ENCODE measurements at places on chromosomes 2 and 18.

DNA sequence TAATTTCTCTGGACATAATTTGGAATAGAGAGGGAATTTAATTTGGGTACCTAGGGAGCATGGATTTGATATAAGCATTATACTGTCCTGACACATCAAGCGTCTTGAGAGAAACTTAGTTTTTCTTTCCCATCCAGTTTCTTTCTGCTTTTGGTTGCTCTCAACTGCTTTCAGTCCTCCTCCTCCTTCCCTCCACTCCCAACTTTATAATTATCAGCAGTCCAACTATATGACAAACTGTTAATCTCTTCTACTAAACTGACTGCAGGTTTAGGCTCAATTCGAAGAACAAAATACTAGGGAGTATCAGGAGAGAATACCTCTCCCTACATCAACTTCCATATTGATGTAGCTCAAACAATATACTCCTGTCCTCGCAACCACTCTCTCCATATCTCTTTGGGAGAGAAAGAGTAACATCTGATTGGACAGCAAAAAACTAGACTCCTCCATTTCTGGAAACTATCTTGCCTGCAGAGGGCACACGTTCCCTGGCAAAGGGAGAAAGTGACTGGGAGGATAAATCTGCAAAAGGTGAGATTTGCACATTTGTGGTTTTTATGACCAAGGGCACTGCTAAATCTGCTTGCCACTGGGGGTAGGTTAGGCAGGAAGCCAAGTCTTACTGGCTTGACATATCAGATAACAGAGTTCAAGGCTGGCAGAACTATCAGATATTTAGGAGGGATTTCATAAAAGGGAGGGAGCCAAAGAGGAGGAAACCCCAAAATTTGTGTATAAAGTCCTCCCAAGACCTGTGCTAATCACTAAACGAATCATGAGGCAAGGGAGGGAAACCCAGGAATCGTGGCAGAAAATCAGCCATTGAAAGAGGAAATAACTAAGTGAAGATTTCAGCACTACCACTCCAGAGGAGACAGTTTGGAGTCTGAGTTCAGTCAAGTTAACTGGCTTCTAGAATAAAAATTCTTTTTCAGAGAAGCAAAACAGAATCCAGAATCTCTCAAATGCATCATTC is 40.0 kb downstream of the ICA1L start:
- DNase-seq: peak; percentile 44

- DNase-seq: no peak
These were observed 1326.8 kb upstream of the TMEFF2 start for GRCh38 chr2:193521523-193521922.

- DNase-seq: no peak
These were observed 88.9 kb upstream of the CYP26B1 start for GRCh38 chr2:72236445-72237067.

GRCh38 chr18:2654928-2655177 is 673 bp upstream of the SMCHD1 start:
- peak; percentile 88 for DNase-seq

DNA sequence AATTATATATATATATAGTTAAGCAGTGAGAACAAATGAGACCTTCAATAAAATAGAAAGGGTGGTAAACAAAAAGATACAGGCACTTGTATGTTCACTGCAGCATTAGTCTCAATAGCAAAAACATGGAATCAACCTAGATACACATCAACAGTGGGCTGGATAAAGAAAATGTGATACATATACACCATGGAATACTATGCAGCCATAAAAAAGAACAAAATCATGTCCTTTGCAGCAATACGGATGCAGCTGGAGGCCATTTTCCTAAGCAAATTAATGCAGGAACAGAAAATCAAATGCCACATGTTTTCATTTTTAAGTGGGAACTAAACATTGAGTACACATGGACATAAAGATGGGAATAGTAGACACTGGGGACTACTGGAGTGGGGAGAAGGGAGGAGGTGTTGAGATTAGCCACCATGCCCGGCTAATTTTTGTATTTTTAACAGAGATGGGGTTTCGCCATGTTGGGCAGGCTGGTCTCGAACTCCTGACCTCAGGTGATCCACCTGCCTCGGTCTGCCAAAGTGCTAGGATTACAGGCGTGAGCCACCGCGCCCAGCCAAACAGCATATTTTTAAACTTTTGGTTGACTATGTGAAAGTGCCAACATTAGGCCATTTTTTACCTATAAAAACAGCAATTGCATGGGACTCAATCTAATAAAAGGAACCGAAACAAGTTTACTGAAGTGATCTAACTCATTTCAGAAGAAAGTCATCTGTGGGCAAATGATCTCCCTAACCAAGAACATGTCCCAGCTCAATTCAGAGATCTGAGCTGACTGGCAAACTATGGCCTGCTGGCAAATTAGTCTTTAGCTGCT is 23.7 kb downstream of the ICA1L start:
- DNase-seq: no peak

- no peak for DNase-seq
These were observed 1.1 kb downstream of the DNAJC27 start for GRCh38 chr2:24970483-24971285.

DNA sequence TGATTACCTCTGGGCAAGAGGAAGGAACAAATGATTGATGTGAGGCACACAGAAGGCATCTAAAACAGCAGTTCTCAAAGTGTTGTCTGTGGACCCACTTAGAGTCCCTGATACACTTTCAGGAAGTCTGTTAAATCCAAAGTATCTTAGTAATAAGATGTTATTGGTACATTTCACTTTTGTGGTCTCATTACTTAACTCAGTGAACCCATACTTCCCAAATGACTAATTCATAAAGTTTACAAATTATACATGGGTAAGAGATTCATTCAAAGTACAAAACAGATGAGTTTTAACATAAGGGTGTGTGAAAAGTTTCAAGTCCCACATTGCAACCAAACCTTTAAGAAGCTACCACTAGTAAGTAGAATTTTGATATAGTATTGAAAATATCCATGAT is 440.5 kb downstream of the NUP35 start:
- DNase-seq: no peak

GRCh38 chr2:219698748-219699439 is 71.5 kb downstream of the SLC4A3 start:
- no peak for DNase-seq

DNA sequence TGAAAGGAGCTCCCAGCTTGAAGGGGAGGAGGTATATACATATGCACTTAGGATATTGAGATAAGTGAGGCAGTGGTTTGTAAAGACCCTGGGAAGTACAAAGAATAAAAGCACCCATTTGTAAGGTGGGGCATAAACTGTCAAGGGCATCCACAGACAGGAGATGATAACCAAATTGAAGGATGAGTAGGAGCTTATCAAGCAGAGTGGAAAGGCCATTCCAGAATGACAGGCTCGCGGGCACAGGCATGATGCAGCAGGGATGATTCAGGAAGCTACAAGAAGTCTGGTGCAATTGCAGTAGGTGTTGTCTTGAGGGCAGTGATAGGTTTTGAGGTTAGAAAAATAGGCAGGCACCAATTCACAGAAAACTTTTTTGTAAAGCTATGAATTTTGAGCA is 504.8 kb downstream of the PIK3C3 start:
- DNase-seq: no peak

DNA sequence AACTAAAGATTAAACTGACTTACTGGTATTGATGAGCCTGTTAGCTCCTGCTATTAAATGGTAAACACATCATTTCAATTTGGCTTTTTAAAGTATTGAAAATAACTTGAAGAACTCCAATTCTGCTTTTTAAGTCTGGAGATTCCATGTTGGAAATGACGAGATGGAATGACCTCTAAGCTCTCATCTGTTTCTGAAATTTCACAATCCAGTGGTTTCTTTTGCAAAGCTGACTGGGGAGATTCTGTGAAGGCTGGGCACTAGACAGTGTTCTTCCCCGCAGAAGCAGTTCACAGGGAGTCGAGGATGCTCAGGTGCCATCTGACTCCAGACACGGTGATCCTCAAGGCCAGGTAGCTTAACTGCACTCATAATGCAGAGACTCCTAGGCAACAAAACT is 44.7 kb downstream of the DHRS9 start:
- DNase-seq: no peak

DNA sequence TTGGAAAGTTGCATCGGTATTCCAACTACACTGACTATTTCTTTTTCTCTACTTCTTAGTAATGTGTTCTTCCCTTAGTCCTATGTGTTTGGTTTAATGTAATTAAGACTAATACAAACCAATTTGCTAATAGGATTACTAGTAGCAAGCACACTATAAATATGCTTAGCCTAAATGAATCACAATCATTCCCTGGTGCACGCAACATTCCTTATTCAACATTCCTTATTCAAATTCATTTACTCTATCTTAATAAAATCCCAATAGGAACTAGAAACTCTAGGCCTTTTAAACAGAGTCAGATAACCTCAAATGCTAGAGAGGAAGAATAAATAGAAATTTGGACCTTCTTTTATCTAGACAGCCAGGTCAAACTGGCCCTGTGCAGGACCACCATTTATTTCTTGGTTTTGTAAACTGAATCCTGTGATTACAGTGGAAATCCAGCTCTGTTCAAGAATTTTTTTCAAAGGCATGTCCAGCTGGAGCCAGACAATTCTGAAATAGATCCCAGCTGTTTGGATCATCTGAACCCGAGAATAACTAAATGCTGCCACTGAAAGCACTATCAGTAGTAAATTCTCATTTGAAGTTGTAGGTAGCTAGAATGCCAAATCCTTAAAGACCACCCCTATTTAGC is 103.1 kb downstream of the PPP1R1C start:
- no peak for DNase-seq

DNA sequence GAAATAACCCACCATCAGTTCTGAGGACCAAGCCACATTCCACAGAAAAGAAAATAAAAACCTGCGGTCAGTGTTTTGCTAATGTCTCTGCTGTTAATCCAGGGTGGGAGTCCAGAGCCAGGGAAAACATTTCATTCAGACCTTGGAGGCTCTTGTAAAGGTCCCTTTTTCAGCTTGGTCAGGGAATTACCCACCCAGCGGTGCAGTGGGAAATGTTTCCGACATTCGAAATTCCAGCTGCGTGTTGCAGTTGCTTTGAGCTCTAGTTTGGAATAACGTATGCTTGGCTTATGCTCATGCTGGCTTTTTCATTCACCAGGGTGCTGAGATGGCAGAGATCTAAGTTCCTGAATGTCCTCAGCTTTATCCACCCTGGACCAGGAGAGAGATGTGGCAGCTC is 219.1 kb downstream of the TRIB2 start:
- DNase-seq: no peak

DNA sequence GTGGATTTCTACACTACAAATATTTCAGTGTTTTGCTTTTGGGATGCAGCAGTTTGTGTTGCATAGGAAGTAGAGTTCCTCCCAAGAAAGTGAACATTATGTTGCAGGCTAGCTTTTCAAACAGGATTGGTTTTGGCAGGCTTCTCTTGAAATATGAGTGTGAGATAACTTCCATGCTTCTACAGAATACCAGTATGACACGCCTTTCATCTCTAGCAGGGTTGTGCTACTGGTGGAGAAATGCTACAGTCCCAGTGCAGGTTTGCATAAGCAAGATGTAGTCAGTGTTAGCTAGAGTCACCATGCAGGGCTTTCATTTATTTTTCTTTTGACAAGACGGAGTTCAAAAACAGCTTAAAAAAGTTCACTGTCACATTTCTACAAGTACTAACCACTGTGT is 17.1 kb upstream of the CAVIN2 start:
- no peak for DNase-seq

DNA sequence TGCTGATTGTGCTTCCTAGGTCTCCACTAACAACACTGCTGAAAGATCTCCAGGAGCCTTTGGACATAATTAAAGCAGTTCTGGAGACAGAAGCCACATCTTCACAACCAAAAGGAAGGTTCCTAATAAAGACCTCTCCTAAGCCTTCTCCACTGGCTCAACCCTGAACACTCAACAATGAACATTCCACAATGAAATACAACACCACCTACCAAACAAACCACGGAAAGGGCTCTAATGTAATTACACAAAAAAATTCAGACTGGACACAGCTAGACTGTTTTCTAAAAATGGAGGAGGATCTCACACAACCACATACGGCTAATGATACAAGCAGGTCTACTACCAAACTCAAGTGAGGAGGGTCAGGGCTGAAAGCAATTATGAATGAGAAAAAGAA is 43.6 kb downstream of the NOL10 start:
- DNase-seq: no peak

- no peak for DNase-seq
These were observed 59.3 kb downstream of the MCFD2 start for GRCh38 chr2:46856336-46856735.

GRCh38 chr2:85089585-85089984 is 43.6 kb upstream of the TCF7L1 start:
- no peak for DNase-seq

DNA sequence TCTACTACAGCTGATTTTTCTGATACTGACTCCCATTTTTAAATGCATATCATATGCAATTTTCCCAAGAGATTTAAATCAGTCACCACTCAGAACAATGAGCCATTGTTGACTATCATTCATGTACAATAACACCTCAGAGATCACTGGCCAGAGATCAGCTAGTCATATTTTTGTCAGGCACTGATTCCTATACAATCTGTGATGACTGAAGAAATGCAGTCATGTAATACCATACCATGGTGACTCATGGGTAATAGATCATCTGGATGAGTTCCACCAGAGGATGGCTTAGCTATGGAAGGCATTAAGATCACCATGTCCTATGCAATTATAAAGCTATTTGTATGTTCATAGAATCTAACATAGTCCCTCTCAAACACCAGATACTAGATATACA is 285.7 kb upstream of the DCC start:
- no peak for DNase-seq

DNA sequence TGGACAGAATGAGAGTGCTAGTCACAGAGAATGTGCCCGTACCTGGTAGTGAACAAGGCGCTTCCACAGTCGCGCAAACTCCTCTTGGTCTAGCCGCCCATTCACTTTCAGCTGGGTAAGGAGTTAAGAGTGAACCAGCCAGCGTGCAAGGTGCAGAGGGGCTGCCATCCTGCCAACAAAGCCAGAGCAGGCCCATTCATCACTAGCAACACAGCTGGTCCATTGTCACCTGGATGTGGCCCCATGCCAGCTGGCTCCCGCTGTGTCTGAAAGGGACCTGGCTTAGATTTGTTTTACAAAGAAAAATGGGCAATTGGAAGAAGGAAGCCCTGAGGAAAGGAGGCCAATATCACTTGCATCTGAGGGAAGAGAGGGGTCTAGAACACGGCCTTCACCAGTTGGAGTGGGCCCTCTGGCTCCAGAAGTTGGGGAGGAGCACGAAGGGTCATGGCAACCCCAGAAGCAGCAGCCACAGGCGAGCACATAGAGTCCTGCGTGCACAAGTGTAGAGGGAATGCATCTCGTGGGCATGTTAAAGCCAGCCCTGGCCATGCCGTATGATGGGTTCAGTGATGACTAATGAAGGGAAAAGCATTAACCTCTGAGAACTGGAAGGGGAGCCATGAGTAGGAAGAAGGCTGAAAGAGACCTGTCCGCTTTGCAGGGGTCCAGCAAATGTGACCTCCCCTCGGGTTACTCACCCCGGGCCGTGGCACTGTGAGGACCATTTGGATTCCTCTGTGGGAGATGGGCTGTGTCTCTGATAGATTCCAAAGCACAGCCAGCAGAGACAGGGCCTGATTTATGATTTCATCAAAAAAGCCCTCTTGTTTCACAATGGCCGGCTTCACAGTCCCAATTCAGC is 70.6 kb downstream of the CAPN13 start:
- no peak for DNase-seq

Data from CD4-positive, alpha-beta T cell treated with Interleukin-4 for 1 hour (primary cell).